ENCODE measurements at places on chromosomes 3 and 15.
A peak's percentile ranks its signal among the peaks of the same experiment; 100 is the strongest.

DNA sequence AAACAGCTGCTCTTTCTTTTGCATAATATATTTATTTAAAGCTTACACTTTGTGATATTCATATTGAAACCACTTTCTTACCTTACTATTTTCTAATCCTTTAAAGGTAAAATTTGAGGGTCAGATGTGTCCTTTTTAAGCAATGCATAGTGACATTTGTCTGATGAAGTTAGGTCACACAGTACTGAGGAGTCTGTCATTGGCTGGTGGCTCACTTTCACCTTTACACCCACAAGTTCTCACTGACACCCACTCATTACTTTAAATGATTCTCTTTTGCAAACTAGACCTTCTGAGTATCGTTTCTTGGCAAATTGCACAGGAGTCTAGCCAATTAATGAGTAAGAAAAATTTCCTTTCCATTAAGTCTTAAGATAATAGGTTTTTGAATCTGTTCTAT is 758.3 kb upstream of the ARPP21 start:
- no peak for DNase-seq

GRCh38 chr3:24389108-24390090 is 105.3 kb downstream of the THRB start:
- DNase-seq = peak; percentile 21

DNA sequence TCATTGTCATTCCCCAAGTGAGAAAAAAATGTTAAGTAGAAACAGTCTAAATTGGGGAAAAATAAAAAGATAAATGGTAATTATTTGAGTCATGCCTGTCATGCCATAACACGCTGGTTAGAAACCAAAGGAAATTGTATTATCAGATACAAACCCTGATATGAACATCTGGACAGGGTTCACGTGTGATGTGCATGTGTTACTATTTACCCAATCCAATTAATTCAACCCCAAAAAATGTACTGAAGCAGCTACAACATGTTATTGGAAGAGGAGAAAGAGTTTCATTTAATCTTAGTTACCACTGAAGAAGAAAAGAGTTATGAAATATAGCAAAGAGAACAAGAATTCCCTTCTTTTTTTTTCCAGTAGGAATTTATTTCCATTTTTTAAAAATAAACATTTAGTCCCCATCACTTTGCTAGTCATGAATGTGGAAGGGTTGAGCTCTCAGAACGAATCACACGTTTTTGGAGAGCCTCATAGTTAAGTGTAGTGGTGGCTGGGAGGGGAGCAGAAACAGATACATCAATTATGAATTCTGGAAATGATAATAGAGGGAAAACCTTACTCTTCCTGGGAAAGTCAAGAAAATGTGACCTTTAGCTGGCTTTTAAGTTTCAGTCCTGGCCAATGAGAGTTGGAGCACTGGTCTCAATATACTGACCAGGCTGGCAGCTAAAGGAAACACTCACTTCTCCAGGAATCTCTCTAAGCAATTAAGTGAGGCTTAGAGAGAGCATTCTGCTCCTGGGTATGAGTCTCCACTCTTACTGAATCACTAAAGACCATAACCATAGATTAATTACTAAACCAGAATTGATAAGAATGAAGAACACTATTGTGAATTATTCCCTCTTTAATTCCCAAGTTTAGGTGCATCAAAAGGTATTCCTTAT is 796.5 kb downstream of the GRM7 start:
- DNase-seq = no peak

- no peak for DNase-seq
Observed at GRCh38 chr3:95751509-95751908, 1062.9 kb upstream of the EPHA6 start.

GRCh38 chr3:113243846-113244245 is 32.5 kb downstream of the BOC start:
- DNase-seq = no peak

- DNase-seq = peak; percentile 36
Observed at GRCh38 chr3:27714692-27715453, 7.2 kb downstream of the EOMES start.

DNA sequence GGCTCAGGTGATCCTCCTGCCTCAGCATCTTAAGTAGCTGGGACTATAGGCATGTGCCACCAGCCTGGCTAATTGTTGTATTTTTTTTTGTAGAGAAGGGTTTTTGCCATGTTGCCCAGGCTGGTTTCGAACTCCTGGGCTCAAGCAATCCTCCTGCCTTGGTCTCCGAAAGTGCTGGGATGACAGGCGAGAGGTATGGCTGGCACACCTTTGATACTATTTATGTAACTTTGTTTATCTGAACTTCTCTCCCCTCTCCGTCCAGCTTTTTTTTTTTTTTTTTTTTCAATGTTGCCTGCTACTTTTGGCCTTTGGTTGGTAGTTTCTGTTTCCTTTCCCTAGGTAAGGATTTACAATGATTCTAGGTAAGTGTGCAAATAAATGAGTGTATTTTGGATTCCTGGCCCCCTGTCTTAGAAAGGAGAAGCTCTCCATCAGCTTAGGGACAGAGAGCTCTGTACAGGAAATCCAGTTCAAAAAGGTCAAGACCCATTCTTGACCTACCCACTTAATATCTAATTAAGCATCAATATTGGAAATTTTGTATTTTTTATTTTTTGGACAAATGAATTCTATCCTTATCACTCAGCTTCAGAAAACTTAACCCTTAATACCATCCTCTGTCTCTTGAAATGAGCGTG is 6.8 kb downstream of the ARL6IP5 start:
- DNase-seq = no peak

Measured in HCEC 1CT (cell line).